ENCODE measurements at places on chromosomes 4 and X. TPM values are rescaled to one million over a fixed set of nuclear protein-coding genes. Genes with fewer than 3 reads are reported as not detected.

Gene PDE5A
- total RNA-seq = 2.5 TPM

Gene IL15
- total RNA-seq = not detected

Gene SH3RF1
- 12.8 TPM for total RNA-seq

Gene ASMT
- total RNA-seq = not detected

Gene TRIM61
- 1.2 TPM for total RNA-seq
